Eye (tissue), 1 donor: ENCODE measurements at places on chromosomes 16 and 17.

DNA sequence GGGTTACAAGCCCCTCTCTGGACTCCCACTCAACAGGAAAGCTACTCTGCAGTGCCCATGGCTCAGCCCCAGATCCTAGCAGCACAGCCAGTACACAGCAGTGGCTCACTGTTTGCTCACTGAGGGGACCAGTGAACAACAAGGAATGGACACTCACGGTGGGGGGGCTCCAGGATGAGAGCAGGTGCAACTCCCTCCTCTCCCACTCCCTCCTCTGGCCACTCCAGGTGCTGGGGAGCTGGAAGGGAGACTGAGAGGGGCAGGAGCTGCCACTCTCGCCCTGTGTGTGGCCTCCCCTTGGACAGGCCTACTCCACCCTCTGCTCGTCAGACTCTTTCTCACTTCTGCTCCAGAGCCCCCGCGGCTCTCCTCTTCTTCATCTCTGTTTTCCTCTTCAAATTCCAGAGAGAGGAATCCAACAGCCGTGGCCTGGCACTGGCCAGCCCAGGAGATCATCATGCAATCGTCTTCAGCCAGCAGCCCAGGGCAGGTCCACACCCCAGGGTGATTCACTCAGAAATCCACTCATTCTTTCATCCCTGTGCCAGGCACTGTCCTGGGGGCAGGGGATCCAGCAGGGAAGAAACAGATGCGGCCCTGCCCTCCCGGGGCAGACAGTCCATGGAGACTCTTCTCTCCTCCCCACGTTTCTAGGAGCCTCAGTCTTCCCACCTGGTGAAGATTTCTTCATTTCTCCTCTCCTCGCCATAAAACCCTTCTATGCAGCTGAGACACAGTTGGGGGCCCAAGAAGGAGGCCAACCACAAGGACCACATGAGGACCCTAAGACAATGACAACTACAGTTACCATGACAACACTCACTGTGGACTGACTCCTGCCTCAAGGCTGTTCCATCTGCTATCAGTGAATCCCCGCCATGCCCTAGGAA, 30.7 kb downstream of the CFAP20 start:
- peak; percentile 43 for DNase-seq

DNA sequence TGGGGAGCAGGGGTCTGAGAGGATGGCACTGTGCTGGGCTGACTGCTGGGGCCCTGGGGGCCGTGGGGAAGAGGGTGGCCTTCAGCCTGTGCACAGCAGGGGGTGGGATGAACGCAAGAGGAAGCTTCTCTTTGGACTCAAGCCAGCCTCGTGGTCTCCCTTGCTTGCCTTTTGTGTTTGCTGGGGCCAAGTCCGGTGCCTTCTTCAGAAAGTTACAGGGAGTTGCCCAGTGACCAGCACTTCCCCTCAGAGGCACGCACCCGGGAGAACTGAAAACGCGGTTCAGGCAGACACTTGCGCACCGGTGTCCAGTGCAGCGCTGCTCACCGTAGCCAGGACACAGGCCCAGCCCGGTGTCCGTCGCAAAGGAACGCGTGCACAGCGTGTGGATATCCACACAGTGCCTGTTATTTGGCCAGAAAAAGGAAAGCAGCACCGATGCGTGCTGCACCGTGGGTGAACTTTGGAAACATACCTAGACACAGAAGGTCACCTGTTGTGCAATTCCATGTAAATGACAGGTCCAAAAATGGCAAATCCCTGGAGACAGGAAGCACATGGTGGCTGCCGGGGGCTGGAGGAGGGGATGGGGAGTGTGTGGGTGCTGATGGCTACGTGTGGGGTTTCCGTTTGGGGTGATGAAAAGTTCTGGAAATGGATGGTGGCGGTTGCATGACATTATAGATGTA, 29.4 kb upstream of the NUDT16L1 start:
- no peak for DNase-seq

DNA sequence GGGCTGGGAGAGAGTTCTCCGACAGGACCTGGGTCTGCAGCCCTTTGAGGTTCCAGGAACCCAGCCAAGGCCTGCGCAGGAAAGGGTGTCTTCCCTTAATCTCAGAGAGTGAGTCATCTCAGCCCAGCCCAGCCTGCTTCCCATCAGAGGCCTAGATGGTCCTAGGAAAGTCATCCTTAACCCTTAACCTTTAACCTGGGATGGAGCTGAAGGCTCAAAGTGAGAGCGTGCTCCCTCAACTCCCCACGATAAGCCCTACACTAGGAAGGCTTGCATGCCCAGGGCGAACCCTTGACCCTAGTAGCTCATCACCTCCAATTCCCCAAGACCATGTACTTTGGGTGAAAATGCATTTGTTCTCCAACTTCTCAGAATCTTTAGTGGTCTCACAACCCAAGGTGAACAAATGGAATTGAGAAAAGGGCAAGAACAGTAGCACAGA, 4.8 kb upstream of the ATXN7L3 start:
- no peak for DNase-seq

GRCh38 chr16:17345043-17345442, 125.7 kb downstream of the XYLT1 start:
- DNase-seq: no peak

- no peak for DNase-seq
Observed at GRCh38 chr17:19720210-19720475, 3.8 kb upstream of the SLC47A2 start.

DNA sequence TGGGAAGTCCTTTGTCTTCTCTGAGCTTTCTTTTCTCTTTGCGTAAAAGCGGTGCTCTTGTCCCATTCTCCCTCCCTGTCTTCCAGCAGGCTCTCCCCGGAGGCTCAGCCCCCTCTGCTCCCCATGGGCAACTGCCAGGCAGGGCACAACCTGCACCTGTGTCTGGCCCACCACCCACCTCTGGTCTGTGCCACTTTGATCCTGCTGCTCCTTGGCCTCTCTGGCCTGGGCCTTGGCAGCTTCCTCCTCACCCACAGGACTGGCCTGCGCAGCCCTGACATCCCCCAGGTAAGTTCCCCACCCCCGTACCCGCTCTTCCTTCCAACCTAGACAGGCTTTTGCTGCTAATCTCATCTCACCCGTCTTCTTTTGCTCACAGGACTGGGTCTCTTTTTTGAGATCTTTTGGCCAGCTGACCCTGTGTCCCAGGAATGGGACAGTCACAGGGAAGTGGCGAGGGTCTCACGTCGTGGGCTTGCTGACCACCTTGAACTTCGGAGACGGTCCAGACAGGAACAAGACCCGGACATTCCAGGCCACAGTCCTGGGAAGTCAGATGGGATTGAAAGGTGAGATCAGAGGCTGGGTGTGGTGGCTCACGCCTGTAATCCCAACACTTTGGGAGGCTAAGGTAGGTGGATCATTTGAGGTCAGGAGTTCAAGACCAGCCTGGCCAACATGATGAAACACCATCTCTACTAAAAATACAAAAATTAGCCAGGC, 1.3 kb downstream of the TMEM219 start:
- no peak for DNase-seq
